Stimulated activated CD4-positive, alpha-beta T cell treated with anti-CD3 and anti-CD28 coated beads, Interleukin-2, amount 100 ng/mL, for 48 hours (primary cell): ENCODE measurements at places on chromosomes 7 and 10.
A peak's percentile ranks its signal among the peaks of the same experiment; 100 is the strongest.

- no peak for DNase-seq
Measured at GRCh38 chr7:90337106-90337505, 9.4 kb upstream of the GTPBP10 start.

GRCh38 chr7:20778063-20778721 is 8.5 kb downstream of the SP8 start:
- no peak for DNase-seq

GRCh38 chr7:2405601-2406345 is 2.4 kb downstream of the CHST12 start:
- peak; percentile 46 for DNase-seq

DNA sequence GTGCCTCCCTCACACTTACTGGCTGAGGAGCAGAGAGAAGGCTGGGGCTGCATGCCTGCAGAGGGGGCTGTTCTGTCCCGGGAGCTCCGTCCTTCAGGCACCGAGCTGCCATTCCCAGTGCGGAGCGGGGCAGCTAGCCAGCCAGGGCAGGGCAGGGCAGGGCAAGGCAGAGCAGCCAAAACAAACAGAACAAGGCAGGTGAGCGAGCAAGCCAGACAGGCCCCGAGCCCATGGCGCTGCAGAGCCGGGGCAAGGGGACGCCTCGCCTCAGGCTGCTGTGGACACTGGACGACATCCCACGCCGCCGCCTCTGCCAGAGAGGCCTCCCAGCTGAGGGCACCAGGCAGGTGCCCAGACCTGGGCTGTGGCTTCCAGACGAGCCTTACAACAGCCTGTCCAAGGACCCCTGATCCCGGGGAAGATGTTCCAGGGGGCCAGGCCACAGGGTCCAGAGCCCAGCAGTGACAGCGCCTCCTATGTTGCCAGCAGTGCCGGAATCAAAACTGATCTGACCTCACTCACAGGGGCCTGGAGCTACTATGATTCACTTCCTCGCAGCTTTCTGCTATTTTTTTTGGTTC is 8.2 kb upstream of the NDST2 start:
- no peak for DNase-seq

GRCh38 chr7:73517241-73517995 is 4.7 kb downstream of the BAZ1B start:
- DNase-seq, result no peak

DNA sequence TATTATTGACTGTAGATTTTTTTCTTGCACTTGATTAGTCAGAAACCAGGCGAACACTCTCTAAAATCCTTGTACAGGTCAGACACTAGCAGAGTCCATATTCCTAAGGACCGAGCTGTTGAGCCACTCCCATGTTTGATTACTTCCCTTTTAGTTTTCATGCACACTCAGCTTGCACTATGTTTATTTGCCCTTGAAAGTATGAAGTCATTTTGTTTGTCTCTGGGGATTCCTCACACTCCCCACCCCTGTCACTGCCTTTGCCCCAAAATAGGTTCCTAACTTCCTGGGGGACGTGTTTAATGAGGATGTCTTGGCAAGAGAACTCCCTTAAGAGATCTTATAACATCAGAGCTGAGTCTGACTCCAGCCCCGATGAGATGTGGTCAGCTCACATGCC is 182.1 kb downstream of the EVX1 start:
- DNase-seq, result no peak

GRCh38 chr7:113394856-113395255 is 276.5 kb upstream of the SMIM30 start:
- no peak for DNase-seq
